Activated naive CD4-positive, alpha-beta T cell treated with anti-CD3 and anti-CD28 coated beads for 36 hours (primary cell): ENCODE measurements at places on chromosomes 6 and 20.

DNA sequence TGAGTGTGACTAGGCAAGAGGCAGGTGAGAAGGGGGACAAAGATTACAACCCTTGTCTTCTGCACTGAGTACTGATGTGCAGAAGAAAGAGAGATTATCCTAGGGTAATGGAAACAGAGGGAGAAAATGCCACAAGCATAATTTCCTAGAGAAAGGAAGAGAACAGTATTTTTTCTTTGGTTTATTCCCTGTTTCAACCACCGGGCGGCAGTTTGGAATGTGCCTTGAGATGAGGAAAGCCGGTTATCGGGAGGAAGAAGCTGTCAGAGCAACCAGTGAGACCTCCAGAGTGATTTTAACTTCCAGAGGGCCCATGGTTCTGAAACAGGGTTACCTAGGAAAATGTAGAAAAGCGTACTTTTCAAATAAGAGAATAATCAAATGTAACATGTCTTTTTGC lies 121.4 kb downstream of the REV3L start:
- peak; percentile 7 for DNase-seq

GRCh38 chr20:37226889-37227288 lies 34.7 kb downstream of the GHRH start:
- DNase-seq = no peak

DNA sequence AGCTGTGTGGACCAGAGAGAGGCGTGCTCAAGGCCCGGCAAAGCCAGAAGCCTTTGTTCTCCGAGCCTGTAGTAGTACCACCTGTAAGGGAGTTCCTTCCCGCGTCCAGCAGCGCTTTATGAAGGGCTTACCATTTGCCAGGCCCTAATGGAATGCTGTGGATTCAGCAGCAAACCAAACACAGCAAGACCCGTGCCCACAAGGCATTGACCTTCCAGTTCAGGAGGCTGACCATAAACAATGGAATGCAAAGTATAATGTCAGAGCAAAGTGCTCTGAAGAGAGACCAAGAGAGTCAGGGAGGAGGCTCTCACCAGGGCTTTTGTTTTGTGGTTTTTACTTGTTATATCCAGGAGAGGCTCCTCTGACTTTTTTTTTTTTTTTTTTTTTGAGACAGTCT lies 209.8 kb downstream of the ZMYND8 start:
- no peak for DNase-seq

GRCh38 chr6:147161974-147162495 lies 42.2 kb upstream of the STXBP5 start:
- DNase-seq = no peak

GRCh38 chr6:159071843-159072769 lies 27.3 kb upstream of the TAGAP start:
- no peak for DNase-seq

DNA sequence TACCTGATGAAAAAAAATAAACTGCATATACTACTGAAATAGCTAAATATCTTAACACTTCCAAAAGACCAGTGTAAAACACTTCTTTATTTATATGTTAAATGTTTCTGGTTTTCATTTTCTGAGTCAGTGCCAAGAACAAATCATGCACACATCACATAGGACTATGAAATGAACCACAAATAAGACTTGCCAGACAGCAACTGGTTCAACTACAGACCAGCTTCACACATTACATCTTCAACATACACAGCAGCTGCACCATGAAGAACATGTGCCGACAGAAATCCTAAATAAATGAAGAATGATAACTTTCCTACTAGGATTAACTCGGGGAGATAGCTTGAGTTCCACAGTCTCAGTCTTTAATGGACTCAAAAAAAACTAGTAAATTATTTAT lies 168.3 kb upstream of the STXBP5 start:
- no peak for DNase-seq

DNA sequence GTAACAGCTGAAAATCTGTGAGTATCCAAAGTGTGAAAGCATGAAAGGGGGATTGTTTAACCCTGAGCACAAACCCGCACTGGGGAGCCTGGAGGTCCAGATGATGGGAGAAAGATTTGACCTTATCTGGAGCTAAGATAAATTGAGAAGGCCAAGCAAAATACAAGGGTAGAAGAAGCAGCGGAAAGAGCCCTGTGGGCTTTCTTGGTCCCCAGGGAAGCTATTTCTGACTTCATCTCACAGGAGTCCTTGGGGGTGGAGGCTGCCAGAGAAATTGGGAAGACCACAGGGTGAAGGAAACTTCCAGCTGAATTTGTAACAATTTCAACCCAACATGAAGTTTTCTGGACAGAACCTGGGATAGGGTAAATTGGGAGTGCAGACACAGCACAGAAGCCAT lies 476.9 kb downstream of the MMUT start:
- DNase-seq = no peak

DNA sequence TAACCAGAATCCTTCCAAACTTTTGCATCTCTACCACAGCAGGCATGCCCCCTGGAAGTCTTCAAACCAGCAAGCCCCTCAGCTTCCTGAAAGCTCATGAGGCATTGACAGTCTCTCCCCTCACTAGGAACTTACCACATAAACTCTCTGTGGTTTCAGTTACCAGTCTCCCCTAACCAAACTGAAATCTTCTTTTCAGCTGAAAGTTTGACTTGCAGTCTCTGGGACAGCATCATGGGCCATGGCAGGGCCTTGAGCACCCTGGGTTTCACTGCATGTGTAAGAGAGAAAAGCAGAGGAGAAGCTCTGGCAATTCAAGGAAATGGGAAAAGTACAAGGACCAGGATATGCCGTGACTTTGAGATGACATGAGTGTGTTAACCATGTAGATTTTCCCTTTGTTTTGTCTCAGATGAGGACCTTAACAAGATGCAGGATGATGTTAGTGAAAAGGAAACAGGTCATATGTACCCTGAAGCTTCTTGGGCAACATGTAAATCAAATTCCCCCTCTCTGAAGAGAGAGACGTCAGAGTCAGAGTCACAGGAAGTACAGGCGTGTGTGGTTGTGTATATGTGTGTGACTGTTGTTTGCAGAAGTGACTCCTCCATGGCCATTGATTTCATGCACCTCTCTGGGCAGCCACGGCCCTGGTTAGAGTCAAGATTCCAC lies 106.3 kb downstream of the TNFRSF21 start:
- peak; percentile 42 for DNase-seq

DNA sequence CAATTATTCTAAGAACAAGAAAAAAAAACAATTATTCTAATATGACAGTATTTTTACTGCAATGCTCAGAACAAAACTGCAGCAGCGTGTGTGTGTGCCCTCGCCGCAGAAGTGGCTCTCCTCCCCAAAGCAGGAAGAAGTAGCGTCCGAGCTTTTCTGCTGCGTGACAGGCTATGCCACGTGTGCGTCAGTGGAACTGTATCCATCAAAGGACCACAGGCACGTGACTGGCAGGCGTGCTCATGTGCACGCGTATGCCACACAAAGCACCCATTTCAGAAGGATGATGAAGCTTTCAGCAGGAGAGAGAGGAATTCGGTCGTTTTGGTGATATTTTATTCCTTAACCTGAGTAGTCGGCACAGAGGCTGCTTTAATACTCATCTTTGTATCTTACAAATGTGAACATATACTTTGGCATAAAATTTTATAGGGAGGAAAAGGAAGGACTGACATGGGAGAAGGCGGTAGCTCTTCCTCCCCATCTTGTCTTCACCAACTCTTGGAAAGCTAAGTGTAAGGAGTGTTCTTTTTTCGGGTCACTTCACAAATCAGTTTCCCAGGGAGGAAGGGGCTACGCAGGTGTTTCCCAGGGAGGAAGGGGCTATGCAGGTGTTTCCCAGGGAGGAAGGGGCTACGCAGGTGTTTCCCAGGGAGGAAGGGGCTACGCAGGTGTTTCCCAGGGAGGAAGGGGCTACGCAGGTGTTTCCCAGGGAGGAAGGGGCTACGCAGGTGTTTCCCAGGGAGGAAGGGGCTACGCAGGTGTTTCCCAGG lies 3.4 kb downstream of the TCFL5 start:
- DNase-seq = no peak

DNA sequence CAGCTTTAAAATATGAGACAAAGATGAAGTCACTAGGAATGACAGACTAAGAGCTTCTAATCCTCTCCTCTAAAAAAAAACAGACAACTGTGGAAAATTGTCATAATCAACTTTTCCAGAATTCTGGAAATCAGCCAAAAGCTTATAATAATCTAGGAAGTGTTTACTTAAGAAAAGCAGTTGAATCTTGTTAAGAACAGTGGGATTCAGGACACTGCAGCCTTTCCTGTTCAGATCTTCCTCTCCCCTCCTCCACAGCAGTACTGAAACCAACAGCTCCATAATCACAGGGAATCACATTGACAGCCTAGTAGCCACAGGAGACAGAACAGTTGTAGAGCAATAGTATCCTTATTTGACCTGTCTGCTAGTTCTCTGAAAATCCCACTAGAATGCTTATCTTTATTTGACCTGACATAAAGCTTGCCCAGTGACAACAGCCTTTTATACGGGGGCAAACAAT lies 41.6 kb downstream of the IBTK start:
- DNase-seq = no peak

- DNase-seq = no peak
These were observed 1148.3 kb downstream of the EPHA7 start for GRCh38 chr6:92271091-92271490.

DNA sequence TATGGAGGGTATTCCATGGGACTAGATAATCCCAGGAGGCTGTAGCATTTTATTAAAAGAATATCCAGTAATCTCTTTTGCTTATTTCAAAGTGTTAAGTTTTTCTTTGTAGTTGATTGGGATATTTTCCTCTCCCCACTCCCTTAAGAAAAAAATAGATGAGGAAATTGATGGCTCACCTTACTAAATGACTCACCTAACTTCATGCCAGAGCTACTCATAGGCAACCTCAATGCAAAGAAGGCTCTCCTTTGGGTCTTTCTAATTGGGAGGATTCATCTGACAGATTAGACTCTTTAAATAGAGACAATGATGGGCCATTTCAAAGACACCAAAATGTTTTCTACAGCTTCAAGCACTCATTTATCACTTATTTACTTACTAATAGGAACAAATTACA lies 528.5 kb upstream of the BTBD3 start:
- DNase-seq = no peak

DNA sequence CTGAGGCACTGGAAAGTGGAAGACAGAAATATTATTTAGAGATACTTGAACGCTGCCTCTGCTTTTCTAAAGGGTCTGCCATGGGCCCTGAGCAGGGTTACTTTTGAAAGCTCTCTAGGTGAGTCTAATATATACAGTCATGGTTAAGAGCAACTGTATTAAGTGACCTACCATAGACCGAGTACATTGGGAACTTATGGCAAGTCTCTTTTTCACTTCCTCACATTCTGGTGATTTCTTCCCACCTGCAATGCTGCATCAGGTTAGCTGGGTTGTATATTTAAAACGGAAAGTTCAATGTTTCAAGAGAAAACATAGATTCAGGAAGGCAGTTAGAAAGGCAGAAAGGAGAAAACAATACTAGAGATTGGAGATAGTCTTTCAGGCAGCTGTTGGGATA lies 154.7 kb downstream of the PHF3 start:
- no peak for DNase-seq

GRCh38 chr20:56934888-56935287 lies 305.8 kb downstream of the TFAP2C start:
- DNase-seq = no peak

GRCh38 chr6:130933712-130934200 lies 106.5 kb downstream of the SMLR1 start:
- DNase-seq = no peak

DNA sequence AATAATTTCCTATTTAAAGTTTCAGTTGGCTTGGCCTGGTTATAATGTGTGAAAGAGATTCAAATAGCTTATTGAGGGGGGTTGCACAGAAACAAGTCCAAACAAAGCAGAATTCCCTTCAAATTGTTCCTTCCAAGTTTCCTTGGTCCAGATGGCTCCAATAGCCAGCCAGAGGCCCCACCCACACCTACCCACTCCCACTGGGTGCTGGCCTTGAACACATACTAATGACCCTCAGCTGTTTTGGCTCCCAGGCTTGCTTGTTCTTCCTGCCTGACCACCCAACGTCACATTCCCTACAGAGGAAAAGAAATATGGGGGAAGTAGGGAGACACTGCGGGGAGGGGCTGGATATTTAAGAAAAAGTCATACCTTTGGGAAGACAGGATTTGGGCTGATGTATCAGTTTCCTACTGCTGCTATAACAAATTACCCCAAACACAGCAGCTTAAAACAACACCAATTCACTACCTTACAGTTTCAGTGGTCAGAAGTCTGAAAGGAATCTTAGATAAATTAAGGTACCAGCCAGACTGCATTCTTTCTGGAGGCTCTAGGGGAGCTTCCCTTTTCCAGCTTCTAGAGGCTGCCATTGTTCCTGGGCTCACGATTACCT lies 95.7 kb downstream of the COL21A1 start:
- DNase-seq = no peak

DNA sequence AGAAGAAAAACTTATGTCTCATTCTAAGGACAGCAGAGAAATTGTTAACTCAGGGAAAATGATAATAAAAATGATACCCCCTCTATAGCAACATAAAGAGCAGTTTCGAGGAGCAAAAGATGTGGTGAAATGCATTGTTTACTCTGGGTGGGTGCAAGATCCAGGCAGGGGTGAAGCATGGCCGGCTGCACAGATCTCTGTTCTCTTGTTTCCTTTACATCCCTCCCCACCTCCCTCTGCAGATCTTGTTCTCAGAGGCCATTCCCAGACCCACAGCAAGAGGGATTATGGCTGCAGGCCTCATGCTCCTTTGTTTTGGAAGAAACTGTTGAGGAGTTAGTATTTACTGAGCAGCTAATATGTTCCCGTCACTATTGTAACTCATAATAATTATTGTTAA lies 1.8 kb downstream of the BTN3A1 start:
- no peak for DNase-seq

GRCh38 chr20:3046677-3047462 lies 1.0 kb downstream of the MRPS26 start:
- peak; percentile 27 for DNase-seq

- DNase-seq = no peak
These were observed 789.5 kb downstream of the DHX35 start for GRCh38 chr20:39751557-39752137.

DNA sequence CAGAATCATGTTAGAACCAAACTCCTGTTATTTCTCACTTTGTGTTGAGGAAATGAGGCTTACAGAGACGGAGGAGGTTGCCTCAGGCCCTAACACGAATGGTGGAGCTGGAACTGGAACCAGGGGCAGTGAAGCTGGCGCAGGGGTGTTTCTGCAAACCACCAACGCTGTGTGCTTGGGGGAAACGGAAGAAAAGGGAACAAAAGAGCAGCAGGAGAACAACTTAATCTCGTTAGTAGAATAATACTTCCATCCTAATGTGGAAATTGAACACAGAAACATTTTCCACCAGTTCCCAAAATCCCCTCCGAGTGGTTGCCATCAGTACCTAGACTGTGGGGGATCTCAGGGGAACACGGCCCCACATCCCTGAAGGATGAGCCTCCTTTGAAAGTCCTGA lies 103.4 kb upstream of the FRMD1 start:
- no peak for DNase-seq

DNA sequence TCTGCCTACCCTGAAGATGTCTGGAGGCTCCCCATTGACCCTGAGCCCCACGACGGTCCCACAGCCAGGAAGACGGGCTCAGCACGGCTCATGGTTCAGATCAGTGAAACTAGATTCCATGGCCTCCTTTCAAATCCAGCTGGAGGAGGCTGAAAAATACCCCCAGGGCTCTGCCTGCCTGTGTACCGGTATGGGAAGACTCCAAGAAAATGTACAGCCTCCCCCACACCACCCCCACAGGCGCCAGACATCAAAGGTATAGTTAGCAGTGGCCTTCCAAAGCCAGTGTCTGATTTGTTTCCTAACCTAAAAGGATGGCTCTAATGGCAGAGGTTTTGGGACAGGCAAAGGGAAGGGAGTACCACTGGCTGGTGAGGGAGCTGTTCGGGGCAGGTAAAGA lies 86.2 kb upstream of the SNAP25 start:
- DNase-seq = no peak
